ENCODE measurements at places on chromosomes 1 and 21.

DNA sequence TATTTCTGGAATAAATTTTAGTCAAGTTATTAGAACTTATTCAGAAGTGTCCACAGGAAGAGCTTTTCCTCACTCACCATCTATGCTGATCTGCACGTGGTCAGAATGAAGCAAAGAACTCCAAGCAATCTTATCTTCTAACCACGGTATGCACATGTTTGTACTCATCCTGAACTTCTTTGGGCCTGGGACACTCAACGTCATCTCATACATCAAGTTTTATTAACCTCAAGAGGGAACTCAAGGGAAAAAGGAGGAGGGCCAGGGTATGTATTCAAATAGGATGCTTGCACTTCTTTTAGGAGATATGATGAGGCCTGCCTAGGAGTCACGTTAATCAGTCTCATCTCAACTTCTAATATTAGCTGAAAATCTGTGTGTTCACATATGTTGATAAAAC is 142.5 kb downstream of the C1orf94 start:
- DNase-seq: no peak

- no peak for DNase-seq
Measured at GRCh38 chr1:109929588-109930251, 19.1 kb downstream of the CSF1 start.

DNA sequence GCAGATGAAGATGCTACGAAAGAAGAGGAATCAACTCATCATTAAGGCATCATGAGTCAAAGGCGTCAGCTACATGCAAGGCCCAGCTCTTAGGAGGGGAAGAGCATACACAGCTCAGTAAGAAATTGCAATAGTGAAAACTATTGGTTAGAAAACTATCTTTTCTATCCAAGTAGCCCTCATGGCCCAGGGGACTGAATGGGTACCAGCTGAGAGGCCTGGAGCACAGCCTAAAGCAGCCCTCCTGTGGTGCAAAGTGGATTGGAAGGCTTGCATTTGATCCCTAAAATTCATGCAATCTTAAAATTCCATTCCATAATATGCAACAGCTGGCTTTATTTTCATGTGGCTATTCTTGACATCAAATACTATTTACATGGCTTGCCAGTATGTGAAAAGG is 251.8 kb upstream of the USP24 start:
- no peak for DNase-seq

DNA sequence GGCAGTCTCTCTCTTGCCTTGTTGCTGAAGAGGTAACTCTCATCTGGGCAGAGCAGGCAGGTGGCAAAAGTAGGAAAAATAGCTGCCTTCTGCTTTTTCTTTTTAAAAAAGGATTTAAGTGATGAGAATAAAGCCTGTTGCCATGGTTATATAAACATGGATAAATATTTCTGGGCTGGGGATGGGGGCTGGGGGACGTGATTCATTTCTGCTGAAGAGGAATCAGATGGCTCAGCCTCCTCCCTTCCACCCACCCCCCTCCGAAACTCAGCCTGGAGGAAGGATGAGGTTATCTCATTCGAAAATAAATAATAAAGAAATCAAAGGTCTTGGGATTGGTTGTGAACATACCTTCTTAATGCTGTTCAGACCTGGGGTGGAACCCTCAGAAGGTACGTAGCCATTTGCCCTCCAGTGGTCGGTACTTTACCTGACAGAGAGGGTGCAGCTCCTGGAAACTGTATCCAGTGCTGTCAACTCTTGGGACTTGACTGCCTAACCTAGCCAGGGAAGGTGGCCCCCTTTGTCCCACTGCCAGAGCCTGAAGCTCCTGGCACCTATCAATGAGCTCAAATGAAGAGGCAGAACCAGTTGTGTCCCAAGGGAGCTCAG is 3.8 kb upstream of the INKA2 start:
- no peak for DNase-seq

DNA sequence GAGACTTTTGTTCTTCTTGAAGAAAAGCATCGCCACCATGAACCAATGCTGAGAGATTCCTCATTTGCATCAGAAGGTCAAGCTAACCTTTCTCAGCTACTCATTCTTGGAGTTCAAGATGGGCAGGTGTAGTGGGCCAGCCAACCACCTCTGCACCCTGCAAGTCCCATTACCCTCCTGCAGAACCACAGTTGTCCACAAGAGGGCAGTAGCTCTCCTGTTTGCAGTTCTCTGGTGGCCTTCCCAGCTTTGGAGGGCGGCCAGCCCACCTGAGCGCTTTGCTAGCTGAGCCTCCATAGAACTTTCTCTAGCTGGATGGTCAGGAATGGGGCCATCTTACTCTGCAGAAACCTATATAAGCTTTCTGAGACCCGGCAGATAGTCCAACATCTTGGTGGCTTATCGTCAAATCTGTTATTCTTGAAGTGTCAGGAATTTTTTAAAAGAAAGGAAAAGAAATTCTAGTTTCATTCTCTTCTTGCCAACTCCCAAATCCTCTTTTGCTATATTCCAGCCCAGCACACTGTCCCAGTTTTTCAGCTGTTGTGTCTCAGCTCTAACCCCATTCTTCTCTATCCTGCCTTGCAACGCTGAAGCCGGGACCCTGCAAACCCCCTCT is 11.0 kb upstream of the LMX1A start:
- DNase-seq: peak; percentile 89

- DNase-seq: no peak
Measured at GRCh38 chr21:15408089-15408488, 321.7 kb upstream of the USP25 start.

DNA sequence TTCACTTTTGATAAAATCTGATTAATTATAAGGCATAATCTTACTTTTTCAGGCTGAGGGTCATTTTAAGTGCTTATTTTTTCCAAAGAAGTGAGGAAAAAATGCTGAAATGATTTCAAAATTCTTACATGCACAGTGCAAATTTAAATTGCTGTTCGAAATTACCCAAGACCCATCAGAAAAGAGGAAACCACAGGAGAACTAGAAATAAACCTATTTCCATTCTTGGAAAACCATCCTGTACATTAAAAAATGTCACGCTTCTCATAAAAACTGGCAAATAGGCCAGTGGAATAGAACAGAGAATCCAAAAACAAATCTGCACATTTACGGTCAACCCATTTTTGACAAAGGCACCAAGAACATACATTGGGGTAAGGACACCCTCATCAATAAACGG is 414.9 kb downstream of the SMYD3 start:
- DNase-seq: no peak

DNA sequence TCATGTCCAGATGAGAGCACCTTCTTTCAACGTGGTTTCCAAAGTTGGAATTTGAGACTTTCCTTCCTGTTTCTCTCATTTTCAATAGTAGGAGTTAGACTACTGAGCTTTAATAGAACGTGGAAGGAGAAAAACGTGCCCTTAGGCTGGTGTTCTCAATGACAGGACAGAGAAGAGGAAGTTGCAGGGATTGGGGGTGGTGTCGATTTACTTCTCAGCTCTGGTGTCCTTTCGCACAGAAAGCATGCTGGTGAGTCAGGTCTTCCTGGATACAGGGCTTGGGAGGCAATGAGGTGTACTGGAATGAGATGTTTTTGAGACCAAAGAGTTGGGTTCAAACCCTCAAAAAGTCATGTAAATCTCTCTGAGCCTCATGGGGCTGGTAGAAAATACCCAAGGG is 67.1 kb downstream of the HIVEP3 start:
- DNase-seq: no peak

GRCh38 chr1:3740042-3740441 is 12.2 kb upstream of the CCDC27 start:
- no peak for DNase-seq

- no peak for DNase-seq
Measured at GRCh38 chr1:171313319-171313834, 606 bp upstream of the FMO4 start.

DNA sequence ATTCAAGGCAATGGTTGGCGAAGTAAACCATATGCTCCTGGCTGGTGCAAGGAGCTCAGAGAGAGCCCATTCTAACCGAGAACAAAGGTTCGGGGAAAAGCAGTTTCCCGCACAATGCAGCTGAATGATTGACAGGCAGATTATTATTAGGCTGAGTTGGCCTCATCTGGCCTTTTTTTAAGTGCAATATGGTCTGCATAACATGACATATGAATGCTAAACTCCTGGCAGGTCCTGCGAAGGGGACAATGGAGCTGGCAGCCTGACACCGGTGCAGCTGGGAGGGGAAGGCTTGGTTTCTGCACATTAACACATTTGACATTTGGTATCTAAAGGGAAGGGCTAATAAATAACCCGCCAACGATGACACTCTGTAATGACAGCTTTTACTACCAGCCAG is 92.0 kb downstream of the MIS18A start:
- DNase-seq: no peak

DNA sequence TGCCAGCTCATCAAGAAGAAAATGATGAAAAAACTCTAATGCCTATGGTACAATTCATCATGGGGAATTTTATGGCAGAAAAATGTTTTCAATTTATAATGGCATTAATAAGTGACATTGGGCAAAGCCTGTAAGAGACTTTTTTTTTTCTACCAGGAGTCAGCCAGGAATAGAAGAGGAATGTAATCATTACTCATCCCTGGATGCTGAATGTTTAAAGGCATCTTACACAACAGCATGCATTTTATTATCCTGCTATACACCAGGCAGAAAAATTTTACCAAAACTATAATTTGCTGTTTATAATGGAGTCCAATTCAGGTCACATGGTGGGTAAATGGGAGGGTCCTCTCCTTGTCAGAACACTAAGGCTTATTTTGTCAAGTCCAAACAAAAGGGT is 189.9 kb upstream of the BEND5 start:
- no peak for DNase-seq

DNA sequence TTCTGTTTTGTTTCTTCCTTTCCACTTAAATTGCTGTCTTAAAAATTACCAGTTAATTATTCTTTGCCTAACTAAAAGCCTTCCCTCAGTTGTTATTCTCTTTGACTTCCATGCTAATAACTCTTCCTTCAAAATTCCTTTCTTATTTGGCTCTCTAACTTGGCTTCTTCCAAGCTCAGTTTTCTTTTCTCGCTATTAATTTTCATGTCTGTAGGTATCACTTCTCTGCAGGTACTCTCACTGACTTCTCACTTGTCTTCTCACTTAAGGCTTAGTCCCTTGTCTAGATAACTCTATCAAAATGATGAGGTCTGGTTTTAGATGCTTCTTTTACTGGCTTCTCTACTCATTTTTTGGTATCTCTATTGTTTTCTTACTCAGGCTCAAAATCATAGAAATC is 10.1 kb downstream of the CDC7 start:
- DNase-seq: no peak

DNA sequence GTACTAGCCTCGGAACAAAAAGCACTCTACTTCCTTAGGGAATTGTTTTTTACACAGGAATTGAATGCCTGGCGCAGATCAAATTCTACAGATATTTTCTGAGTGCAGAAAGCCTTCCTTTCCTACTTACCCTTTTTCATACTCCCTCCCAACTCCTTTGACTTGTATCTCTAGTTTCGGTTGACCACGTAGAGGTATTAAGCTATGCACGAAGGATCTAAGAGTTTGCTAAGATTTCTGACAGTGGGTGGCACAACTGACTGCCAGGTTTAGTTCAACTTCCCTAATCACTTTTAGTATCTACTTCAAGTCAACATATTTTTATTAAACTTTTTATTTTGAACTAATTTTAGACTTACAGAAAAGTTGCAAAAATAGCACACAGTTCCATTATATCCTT is 5.0 kb downstream of the TOR1AIP2 start:
- DNase-seq: no peak

DNA sequence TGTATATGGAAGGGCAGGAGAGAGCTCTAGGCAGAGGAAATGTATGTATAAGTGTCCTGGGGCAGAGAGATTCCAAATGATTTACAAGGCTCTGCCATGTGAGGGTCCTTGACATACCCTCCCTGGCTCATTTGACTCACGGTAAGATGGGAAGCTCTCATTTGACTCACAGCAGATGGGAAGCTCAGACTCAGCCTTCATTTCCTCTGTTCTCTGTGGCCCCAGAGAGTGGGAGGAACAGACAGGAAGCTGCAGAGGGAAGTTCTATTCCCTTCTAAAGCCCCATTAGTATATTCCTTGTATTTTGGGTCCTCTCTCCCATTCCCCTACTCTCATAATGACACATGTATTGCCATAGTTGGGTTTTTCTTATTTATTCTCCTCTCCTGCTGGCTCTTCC is 44.9 kb downstream of the FOXD2 start:
- DNase-seq: no peak

DNA sequence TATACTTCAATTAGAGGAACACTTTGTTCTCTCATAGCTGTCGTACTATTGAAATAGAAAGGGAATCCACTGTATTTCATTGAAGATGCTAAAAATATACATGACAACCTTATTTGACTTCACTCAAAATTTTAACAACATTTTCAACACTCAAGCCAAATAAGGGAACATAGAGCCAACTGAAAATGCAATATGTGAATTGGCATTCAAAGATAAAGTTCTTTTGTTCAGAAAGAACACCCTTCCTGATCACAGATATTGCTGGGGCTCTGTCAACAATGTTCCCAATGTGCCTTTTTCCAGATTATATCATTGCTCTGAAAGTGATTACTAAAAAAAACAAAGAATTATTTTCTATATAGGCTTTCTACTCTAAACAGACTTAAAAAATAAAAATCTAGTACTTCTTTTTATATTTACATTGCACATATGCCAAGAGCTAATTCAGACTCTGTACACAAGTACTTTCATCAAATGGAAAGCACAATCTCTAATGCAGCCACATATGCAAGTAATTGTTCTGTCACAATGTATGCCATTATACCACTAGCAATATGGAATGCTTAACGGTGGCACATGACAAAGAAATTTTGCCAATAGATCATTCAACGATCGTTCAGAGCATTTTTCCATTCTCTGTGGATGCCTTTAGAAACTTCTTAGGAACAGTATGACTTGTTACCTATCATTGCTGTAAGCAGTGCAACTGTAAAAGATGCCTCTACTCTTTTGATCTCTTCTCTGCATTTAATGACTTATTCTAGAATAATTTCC is 171.0 kb downstream of the EIF4G3 start:
- DNase-seq: no peak

- no peak for DNase-seq
Measured at GRCh38 chr1:221718381-221719277, 23.3 kb downstream of the DUSP10 start.

DNA sequence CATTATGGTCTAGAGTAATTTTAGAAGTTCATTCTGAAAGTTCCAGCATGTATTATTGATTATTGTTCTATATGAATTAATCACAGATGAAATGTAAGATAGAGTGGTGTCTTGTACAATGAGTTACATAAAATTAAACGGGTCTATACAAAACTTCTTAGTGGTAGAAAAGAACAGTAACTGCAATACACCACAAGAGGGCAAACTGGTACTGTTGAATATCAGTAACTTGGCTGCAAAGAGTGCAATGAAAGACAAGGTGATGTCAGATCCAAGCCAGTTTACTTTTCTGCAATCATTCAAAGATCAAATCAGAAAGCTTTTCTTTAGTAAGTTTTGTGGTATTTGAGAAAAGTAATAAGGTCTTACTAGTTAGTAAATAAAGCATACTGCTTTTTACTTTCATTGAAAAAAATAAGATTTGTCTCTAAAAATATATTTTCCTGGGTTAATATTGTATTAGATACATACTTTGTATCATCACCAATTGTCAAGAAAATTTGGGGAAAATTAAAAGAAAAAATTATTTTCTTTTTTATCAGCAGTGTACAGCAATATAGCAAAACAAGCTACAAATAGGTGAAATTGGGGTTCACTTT is 66.4 kb upstream of the BTG3 start:
- peak; percentile 5 for DNase-seq

- no peak for DNase-seq
Measured at GRCh38 chr1:113534875-113535274, 144.6 kb downstream of the MAGI3 start.

All from activated CD4-positive, alpha-beta T cell treated with anti-CD3 and anti-CD28 coated beads for 36 hours (primary cell).